ENCODE measurements at places on chromosomes 6 and 20.

- DNase-seq: no peak
Observed at GRCh38 chr6:45685076-45685475, 307.3 kb upstream of the SUPT3H start.

DNA sequence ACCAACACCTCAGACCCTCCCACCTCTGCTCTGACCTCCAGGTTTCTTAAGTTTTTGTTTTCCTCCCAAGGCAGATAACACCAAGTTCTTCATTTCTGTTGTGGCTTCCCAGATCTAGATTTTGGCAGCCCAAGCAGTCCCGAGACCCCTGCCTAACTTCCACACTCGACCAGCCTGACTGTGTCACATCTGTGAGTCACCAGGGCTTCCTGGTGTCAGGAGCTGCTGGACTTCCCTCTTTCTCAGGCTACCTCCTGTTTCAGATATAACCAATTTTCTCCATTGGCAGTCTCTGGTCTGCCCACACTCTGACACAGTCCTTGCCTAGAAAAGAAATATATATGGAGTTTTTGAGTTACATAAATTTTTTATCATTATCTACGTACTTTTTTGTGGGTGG lies 46.1 kb upstream of the CCN6 start:
- peak; percentile 41 for DNase-seq

DNA sequence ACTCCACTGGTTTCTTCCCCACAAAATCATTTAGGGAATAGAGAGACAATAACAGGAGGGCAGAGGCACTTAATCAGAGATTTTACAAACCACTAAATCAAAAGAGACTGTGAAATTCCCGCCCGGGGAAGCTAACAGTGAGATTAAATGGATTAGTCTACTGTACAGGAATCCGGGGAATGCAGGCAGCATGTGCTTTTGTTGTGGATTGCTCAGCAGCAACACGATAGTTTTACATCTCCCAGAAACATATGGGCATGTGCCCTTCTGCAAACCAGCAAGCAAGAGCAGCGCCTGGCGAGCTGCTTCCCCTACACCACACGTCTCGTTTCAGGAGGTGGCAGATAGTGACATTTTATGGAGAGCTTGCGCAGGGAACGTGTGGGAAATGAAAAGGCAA lies 382.3 kb downstream of the CD83 start:
- no peak for DNase-seq

- DNase-seq: no peak
Observed at GRCh38 chr20:11114382-11114781, 440.6 kb upstream of the JAG1 start.

- peak; percentile 11 for DNase-seq
Observed at GRCh38 chr6:10146715-10147451, 268.0 kb downstream of the TFAP2A start.

- no peak for DNase-seq
Observed at GRCh38 chr6:166346965-166347364, 4.6 kb upstream of the SFT2D1 start.

- DNase-seq: peak; percentile 65
Observed at GRCh38 chr6:2184700-2185455, 60.5 kb downstream of the GMDS start.

Data from hematopoietic multipotent progenitor cell treated with erythropoietin and hydrocortisone succinate and interleukin-3 and kit ligand, for 6 days (in vitro differentiated cells).